ENCODE measurements at places on chromosomes 13 and 19.

DNA sequence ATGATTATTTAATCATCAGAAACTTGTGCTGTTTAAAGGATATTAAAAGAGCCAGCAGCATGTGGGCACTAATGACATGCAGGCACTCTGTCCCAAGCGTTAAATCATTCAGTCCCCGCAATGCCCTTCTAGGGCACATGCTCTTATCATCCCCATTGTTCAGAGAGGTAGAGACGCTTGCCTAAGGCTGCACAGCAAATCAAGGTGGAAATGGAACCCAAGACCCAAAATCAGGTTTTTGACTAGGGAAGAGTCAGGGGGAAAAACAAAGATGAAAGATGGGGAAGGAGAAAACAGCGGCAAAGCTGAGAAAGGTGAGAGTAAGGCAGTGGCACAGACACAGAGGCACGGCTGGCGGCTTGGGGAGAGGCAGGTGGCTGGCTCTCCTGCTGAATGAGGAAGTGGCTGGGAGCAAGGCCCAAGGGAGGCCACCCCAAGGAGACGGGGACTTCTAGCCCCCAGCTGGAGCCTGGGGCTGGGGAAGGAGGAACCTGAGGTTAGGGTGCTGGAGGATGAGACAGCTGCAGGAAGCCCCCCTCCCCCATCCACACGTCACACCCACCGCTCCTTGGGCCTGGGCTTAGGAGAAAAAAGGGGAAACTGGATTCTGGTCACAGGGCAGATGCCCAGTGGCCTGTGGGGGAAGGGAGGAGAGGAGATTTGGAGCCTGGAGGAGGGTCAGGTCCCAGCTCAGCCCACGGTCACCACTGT lies 1.0 kb upstream of the TYROBP start:
- no peak for DNase-seq

GRCh38 chr19:51566489-51567100 lies 4.5 kb upstream of the ZNF175 start:
- no peak for DNase-seq

DNA sequence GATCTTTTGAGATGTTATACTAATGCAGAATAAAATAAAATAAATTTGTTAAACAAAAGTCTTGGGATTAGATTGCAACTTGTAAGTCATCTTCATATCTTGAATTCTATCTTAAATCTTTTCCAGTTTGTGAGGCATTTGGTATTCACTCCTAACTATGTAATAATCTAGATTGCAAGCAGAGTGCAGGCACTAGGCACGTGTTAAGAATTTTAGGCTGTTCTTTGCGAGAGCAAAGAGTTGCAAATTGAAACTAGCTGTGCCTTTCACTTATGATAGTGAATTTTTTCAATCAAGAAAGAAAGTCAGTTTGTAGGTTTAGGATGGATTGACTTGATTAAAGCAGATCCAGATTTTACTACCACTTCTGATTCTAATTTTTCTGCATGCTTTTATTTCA lies 264.1 kb upstream of the SPRY2 start:
- DNase-seq: no peak

GRCh38 chr13:47306991-47307390 lies 410.1 kb upstream of the HTR2A start:
- DNase-seq: no peak

DNA sequence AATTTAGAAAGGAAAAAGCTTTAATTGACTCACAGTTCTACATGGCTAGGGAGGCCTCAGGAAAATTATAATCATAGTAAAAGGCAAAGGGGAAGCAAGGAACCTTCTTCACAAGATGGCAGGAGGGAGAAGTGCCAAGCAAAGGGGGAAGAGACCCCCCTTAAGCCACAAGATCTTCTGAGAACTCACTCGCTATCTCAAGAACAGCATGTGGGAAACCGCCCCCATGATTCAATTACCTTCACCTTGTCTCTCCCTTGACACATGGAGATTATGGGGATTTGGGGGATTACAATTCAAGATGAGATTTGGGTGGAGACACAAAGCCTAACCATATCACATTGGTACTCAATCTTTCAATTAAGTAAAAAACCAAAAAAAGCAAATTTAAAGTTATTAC lies 1778.7 kb upstream of the MIR17HG start:
- no peak for DNase-seq

DNA sequence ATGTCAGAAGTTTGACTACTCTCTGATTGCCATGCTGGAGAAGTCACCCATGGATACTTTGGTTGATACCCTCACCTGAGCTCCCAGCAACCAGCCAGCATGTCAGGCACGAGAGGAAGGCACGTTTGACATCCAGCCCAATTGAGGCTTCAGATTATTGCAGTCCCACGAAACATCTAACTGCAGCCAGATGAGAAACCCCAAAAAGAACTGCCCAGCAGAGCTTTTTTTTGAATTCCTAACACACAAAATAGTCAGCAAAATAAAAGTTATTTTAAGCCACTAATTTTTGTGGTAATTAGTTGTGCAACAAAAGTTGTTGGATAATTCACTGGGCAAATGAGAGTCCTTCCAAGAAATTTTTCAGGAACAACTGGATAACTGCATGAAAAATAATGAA lies 259.0 kb downstream of the LMO7 start:
- DNase-seq: no peak

DNA sequence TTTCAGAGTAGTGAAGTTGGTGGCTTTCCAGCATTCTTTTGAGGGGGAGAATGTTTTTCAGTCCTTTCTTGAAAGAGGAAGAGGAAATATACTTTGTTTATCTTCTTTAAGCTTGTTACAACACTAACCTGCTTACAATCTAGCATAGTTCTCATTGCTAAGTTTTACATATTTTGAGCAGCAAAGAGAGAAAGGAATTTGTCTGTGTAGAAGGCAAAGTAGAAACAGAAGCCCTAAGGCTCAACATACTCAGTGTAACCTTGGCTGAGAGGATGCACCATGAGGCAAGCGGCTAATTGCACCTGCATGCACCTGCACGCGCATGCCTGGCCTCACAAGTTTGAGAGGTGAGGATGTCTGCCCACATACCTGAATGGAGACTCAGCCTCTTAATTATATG lies 2.2 kb downstream of the FRY start:
- DNase-seq: no peak

DNA sequence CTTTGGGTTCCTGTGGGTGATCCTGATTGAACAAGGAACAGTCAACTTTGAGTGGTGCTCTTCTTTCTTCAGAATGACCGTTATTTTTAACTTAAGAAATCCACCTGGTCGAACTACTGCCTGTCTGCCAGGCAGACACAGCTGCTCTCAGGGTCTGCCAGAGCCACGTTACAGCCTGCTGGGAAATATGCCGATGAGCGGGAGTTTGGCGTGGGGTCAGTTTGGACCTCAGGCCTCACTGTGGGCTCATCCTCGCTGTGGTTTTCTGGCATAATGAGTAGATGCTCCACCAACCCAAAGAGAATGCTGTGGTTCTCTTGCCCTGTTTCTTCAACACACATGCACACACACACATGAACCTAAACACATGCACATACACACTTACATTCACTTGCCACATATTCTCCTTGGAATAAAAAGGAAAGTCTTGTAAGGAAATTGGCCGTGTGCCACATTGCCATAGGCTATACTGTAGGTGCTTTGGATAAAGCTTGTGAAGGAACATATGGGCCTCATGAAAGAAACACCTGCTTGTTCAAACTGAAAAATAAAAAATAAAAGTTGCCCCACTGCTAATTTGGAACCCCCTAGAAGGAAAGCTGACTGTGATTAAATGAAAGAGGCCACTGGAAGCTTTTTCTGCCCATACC lies 598.7 kb upstream of the KLF12 start:
- peak; percentile 29 for DNase-seq

DNA sequence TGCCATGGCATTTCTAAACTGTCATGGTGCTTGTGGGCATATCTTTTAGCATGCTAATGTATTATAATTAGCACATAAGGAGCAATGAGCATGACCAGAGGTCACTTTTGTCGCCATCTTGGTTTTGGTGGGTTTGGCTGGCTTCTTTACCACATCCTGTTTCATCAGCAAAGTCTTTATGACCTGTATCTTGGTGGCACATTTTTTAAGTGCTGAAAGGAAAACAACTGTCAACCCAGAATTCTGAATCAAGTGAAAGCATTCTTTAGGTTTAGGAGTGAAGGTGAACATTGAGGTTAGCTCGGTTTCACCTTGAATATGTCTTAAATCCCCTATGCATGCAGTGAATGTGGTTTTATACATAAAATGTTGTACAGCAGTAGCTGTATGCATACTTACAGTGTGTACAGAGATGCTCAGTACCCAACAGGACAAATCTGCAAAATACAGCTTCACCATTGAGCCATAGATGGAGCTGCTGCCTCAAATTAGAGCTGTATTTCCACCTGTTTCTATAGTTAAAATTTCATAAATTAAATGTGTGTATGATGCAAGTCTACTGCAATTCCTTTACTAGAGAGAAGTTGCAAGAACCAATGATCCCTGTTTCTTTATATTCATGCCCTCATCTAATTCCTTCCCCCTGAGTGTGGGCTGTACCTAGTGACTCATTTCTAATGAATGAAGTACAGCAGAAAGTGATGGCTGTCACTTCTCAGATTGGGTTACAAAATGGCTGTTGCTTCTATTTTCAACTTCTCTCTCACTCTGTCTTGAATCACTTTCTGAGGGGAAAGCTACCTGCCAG lies 25.2 kb upstream of the IGSF23 start:
- DNase-seq: no peak

Measured in DMS 273 treated with DMSO at 0.1 percent for 48 hours (cell line).